Testis (tissue), 5 donors: ENCODE measurements at places on chromosomes 13 and 19. TPM values are rescaled to one million over a fixed set of nuclear protein-coding genes. Genes with fewer than 3 reads are reported as not detected.

- H3K36me3 ChIP-seq = no peaks in the 10 kb centered on the region
- H3K27ac ChIP-seq = peak overlapping the region; percentile 79
Observed at GRCh38 chr19:16541526-16542044, 652 bp downstream of the CHERP start.

MLLT1 gene
- 17.3 TPM for total RNA-seq

DNA sequence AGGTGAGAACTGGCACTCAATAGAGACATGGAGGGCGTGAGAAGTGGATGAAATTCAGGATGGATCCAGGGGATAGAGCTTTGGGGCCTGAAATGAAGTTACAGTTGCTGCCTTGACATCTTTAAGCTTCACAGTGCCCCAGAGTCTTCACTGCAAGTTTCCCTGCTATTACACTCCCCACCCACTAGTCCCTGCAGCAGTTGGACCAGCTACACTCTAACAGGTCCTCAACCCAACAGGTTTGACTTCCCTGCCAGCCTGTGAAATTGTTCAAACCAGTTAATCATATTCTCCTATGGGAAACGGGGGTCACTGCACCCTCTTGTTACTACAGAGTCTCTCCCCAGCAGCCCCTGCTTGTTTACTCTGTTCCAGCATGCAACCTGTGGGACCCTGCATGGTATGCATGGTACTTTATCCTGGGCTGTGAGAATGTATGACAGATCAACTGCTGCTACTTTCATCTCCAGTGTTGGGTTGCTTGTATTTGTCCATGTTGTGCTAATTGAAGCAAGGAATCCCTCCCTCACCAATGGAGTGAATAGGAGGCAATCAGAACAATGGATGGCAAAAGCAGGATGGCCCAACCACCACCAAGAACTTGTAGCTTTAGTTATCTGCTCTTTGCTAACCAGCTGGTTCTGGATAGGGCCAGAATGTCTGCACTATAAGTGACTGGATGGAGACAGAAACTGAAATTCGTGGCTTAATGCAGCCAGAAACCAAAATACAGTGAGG is 314.2 kb downstream of the OLFM4 start:
- H3K27ac ChIP-seq = no peak overlapping the region
- no peaks in the 10 kb centered on the region for H3K36me3 ChIP-seq
- no peaks in the 10 kb centered on the region for H3K27me3 ChIP-seq
- no peak for DNase-seq
- H3K4me1 ChIP-seq = no peaks in the 10 kb centered on the region

GRCh38 chr19:31718032-31718431 is 368.8 kb upstream of the TSHZ3 start:
- H3K4me3 ChIP-seq = no peak overlapping the region
- no peaks in the 10 kb centered on the region for H3K36me3 ChIP-seq
- no peak for DNase-seq
- H3K27me3 ChIP-seq = no peaks in the 10 kb centered on the region
- H3K4me1 ChIP-seq = no peaks in the 10 kb centered on the region
- H3K27ac ChIP-seq = no peak overlapping the region

DNA sequence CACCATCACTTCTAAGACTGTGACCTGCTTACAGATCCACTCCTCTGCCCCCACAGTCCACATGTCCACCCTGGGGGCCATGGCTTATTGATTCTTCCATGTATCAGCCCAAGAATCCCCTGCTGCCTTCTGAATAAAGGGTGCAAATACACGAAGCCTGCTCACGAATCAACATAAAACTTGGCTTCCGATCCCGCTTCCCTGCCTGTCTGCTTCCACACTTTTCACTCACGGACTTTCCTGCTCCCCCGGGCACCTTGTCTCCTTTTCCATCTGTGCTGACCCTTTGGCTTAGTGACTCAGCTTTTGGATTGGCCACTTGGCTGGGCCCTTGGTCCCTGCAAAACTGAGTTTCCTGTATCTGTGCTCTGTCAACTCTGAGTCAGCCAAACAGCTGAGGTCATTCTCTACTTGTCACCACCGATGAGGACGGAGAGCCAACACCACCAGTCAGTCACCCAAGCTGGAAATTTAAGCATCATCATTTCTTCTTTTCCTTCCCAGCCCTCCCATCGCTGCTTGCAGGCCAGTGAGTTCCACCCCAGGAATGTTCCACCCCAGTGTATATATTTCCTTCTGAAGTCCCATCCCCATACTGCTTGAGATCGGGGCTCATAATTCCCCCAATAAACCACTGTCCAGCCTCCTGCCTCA is 11.4 kb upstream of the USP12 start:
- no peaks in the 10 kb centered on the region for H3K27me3 ChIP-seq
- H3K27ac ChIP-seq = no peak overlapping the region
- H3K4me1 ChIP-seq = no peaks in the 10 kb centered on the region

DNA sequence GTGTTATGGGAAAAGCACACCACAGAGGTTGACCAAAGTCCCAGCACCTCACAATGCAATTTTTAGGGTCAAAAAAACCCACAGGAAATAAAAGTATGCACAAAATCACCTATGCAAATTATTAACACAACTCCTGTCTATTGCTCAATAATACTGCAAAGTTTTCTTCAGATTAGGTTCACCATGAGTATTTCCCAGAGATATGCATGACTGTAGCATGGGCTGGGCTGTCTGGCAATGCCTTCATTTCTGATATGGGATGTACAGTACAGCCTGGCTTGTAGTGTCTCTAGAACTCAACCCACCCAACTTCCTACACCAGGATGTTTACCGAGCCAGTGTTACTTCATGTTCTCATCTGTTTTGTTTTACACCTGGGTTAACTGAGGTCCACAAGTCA is 698.7 kb upstream of the ARGLU1 start:
- H3K4me1 ChIP-seq = no peaks in the 10 kb centered on the region
- H3K27me3 ChIP-seq = no peaks in the 10 kb centered on the region
- no peak overlapping the region for H3K4me3 ChIP-seq
- no peaks in the 10 kb centered on the region for H3K36me3 ChIP-seq
- no peak overlapping the region for H3K27ac ChIP-seq

CSNK1G2 gene
- 159 TPM for total RNA-seq

KLK15 gene
- total RNA-seq = 9.0 TPM

DNA sequence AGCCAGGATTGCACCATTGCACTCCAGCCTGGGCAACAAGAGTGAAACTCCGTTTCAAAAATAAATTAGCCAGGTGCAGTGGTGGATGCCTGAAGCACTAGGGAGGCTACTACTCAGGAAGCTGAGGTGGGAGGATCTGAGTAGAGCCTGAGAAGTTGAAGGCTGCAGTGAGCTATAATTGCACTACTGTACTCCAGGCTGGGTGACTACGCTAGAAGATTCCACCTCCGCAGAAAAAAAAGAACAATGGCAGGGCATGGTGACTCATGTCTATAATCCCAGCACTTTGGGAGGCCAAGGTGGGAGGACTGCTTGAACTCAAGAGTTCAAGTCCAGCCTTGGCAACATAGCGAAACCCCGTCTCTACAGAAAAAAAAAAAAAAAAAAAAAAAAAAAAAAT is 20.5 kb downstream of the HAUS8 start:
- H3K36me3 ChIP-seq = no peaks in the 10 kb centered on the region
- H3K27me3 ChIP-seq = no peaks in the 10 kb centered on the region
- no peaks in the 10 kb centered on the region for H3K4me1 ChIP-seq
- no peak for DNase-seq
- H3K27ac ChIP-seq = no peak overlapping the region

SIGLEC5 gene
- total RNA-seq = not detected

DNA sequence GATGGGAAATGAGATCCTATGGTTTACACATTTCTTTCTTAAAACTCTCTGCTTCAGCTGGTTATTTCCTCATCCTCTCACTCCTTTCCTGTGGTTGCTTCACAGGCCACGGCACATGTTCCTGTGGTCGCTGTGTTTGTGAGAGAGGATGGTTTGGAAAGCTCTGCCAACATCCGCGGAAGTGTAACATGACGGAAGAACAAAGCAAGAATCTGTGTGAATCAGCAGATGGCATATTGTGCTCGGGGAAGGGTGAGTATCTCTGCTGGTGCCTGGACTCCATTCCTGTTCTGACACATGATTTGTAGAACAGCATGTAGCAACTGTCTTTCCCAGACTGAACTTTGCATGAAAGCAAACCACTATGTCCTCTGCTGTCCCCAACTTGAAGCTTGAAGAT is 254.2 kb downstream of the ITGBL1 start:
- H3K27ac ChIP-seq = no peak overlapping the region
- H3K4me1 ChIP-seq = no peaks in the 10 kb centered on the region
- H3K36me3 ChIP-seq = no peaks in the 10 kb centered on the region

DNA sequence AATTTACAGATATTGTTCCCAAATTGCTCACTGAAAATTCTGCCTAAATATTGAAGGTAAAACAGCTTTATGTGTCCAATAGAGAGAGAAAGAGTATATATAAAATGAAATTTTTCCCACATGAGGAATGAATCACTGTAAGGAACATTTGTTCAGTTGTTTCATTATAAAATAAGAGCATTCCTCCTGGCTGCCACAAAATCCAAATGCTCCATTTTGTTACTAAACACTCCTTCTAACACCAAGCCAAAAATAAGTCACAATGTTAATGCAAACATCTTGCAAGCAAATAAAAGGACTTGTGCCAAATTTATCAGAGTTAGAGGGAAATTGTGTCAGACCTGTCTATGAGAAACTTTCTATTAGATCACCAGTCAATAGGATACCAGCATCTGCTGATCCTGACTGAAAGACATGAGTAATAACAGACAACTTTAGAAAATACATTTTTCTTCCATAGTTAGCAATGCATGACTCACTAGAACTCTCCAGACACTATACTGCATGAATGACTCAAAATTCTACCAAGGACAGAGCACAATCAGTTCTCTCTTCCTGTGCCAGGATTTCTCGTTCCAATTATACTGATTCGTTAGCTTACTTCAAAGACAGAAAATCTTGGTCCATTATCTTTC is 83.5 kb upstream of the FNDC3A start:
- H3K4me1 ChIP-seq = peaks cover 6% of the 10 kb centered on the region
- no peak for DNase-seq
- H3K27ac ChIP-seq = no peak overlapping the region
- H3K27me3 ChIP-seq = no peaks in the 10 kb centered on the region
- no peak overlapping the region for H3K4me3 ChIP-seq
- H3K36me3 ChIP-seq = no peaks in the 10 kb centered on the region

GRCh38 chr13:61417086-61417570 is 1.5 kb upstream of the PCDH20 start:
- H3K4me3 ChIP-seq = no peak overlapping the region
- H3K4me1 ChIP-seq = no peaks in the 10 kb centered on the region
- no peaks in the 10 kb centered on the region for H3K27me3 ChIP-seq
- DNase-seq = no peak
- no peaks in the 10 kb centered on the region for H3K36me3 ChIP-seq

SIGLEC11 gene
- total RNA-seq = 8.5 TPM

DNA sequence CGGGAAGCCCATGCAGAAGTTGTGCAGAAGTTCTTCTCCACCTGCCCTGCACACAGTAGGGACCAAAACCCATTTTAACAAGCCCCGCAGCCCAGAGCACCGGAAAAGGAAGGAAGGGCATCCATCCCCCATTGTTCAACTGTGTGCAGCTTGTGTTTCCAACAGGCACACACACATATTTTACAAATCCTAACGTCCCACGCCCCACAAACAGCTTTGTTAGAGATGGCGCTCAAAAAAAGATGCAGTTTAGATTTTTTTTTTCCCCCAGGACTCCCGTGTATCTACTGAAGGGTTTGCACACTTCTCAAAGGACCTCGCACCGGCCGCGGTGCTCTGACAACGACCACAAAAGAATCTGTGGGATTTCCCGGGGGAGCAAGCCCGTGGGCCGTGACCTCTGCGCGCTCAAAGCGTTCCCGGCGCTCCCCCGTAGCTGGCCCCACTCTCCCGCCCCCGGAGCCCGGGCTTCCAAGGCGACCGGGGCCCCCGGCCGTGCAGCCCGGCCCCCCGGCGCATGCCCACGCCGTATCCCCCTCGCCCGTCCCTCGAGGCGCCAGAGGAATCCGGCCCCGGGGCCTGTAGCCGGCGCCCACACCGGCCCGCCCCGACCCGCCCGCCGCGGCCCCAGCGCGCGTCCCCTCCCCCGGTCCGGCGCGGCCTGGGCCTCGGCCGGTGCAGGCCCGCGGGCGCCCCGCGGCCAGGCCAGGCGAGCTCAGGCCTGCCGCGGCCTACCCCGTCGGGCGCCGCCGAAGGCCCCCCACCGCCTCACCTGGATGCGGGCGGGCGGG is 523 bp downstream of the ELAVL1 start:
- H3K4me3 ChIP-seq = peak overlapping the region; percentile 68
- H3K27me3 ChIP-seq = no peaks in the 10 kb centered on the region
- no peaks in the 10 kb centered on the region for H3K36me3 ChIP-seq
- H3K27ac ChIP-seq = peak overlapping the region; percentile 80

ZNF440 gene
- 16.7 TPM for total RNA-seq

- H3K36me3 ChIP-seq = no peaks in the 10 kb centered on the region
- no peak for DNase-seq
- H3K4me3 ChIP-seq = no peak overlapping the region
- no peaks in the 10 kb centered on the region for H3K27me3 ChIP-seq
- H3K27ac ChIP-seq = no peak overlapping the region
- H3K4me1 ChIP-seq = no peaks in the 10 kb centered on the region
Observed at GRCh38 chr13:47420020-47420419, 523.2 kb upstream of the HTR2A start.

DNA sequence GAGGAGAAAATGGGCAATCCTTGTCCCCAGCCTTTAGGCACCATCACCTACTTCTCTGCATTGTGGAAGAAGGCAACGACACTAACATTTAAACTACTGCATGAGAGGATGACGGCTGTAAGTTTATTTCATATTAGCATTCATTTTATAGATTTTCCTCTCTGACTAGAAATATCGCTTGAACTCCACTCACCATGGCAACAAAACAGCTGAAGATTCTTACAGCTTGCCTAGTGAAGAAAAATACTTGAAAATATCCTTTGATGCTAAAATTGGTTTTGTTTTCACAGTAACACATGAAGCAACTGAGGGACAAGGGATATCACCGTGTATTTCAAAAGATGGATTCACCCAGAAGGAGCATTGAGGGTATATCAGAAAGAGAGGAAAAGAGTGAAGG is 284.3 kb downstream of the LIG4 start:
- no peak for DNase-seq
- H3K4me1 ChIP-seq = no peaks in the 10 kb centered on the region
- H3K36me3 ChIP-seq = no peaks in the 10 kb centered on the region
- H3K27ac ChIP-seq = no peak overlapping the region
- H3K27me3 ChIP-seq = no peaks in the 10 kb centered on the region

GRCh38 chr13:69524459-69525150 is 583.0 kb upstream of the ATXN8OS start:
- H3K4me1 ChIP-seq = no peaks in the 10 kb centered on the region
- no peak overlapping the region for H3K4me3 ChIP-seq
- no peak overlapping the region for H3K27ac ChIP-seq
- H3K36me3 ChIP-seq = no peaks in the 10 kb centered on the region
- no peaks in the 10 kb centered on the region for H3K27me3 ChIP-seq
- DNase-seq = no peak

DNA sequence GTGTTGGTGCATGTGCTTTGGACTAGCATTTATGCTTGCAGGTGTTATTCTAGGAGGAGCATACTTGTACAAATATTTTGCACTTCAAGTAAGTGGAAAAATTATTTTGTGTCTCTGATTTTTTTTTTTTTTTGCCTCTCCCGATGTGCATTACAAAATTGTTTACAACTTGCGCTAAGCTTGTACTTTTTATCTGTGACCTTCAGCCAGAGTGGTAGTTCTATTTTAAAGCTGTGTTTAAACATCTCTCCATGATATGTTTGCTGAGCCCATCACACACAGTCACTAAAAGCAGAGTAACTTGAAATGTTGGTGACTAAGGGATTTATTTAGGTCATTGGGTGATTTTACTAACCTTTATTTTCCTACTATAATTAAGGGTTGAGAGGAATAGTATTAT is 20.8 kb downstream of the ITM2B start:
- peaks cover 19% of the 10 kb centered on the region for H3K4me1 ChIP-seq
- H3K36me3 ChIP-seq = no peaks in the 10 kb centered on the region
- H3K27me3 ChIP-seq = no peaks in the 10 kb centered on the region
